ENCODE measurements at places on chromosomes 6 and 20. TPM values are rescaled to one million over a fixed set of nuclear protein-coding genes. Genes with fewer than 3 reads are reported as not detected.
A peak's percentile ranks its signal among the peaks of the same experiment; 100 is the strongest.

GRCh38 chr6:40492187-40492586 lies 95.0 kb downstream of the LRFN2 start:
- no peak for DNase-seq

The KCNQ5 gene
- not detected for total RNA-seq

The BACH2 gene
- total RNA-seq, result 8.4 TPM

The MUC21 gene
- not detected for total RNA-seq

DNA sequence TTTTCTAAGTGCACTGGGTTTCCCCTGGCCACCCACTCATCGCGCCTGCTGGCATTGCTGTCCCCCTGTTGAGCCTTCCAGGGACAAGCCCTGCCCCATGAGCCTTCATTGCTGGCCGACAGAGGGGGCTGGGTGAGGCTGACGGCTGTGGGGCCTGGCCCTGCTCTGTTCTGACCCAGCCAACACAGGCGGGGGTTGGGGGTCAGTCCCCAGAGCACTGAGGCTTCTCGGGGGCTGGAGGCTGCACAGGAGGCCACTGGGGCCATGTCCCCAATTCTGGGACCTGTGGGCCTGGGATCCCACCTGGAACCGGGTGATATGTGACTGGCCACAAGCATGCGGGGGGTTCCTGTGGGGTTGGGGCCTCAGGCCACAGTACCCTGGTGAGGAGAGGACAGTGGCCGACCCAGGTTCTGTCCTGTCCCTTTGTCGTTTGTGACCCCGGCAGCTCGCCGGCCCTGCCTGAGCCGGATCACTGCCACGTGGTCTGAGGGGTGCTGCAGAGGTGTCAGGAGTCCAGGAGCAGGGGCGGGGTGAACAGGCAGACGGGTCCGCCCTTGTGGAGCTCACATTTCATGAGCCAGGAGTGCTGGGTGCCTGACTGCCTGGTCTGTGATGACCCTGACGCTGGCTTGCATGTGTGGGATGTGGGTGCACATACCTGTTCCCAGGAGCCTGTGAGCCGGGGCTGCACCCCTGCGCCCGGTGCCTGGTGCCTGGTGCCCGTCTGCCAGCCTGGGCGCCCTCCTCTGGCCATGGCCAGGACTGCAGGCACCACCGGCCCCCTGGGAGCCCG lies 2.1 kb upstream of the COL20A1 start:
- no peak for DNase-seq

DNA sequence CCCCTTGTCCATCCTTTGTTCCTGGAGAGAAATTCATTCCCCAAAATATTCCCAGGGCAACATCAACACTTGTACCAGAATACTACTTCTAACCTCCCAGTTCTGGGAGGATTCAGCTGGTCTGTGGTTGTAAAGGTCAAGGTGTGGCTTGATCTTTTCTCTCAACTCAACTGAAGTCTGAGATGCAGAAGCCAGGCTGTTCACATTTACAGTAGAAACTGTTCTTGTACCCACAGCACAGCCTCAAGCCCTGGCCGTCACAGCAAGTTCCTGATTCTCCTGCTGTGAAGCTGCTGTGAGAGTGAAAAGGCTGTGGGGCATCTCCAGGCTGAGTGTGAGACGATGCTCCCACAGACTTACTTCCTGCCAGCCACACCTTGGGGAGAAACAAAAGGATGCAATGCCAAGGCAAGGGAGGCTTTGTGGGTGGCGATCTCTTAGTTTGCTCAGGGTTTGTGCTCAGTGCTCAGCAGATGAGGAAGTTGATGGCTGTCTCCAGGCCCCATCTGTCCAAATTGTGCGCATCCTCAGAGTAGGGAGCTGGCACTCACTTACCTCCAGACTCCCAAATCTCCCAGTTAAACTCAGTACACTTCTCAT lies 143.9 kb upstream of the FOXA2 start:
- no peak for DNase-seq

The GRM1 gene
- 8.5 TPM for total RNA-seq

- DNase-seq, result no peak
These were observed 365.2 kb downstream of the SYNE1 start for GRCh38 chr6:152271776-152272464.

DNA sequence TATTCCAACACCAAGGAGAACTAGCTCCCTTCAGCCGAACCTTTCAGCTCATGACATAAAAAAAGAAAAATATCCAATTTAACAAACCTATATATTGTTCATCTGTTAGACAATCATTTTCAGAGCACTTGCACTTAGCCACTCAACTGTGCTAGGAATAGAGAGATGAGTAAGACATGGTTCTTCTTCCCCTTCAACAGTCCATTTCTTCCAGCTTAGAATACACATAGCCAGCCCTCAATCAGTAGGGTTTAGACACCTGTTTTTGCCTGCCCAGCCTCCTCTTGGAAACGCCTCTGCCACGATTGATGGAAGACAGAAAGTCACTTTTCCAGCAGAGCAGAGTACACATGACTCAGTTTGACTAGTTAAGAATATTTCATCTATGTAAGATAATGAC lies 21.8 kb downstream of the ADNP start:
- DNase-seq, result no peak

GRCh38 chr6:38955861-38956260 lies 92.7 kb upstream of the GLP1R start:
- DNase-seq, result no peak

- no peak for DNase-seq
These were observed 10.2 kb upstream of the CST5 start for GRCh38 chr20:23889775-23890187.

The SDC4 gene
- 100 TPM for total RNA-seq

DNA sequence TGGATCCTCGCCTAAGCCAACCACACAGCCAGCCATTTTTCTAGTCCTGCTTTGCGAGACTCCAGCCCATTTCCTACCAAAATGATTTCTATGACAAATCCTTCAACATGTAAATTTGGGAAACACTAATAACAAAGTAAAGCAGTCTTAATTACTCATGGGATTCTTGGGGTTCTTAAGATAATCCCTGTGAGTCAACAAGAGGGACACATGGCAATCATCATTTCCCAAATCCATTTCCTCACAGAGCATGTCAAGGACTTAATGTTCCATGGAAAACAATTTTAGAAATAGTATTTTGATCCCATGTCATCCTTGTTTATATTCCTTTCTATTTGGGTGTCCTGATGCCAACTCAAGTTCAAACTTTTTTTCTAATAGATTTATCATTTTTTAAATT lies 322.7 kb upstream of the NOX3 start:
- DNase-seq, result no peak

DNA sequence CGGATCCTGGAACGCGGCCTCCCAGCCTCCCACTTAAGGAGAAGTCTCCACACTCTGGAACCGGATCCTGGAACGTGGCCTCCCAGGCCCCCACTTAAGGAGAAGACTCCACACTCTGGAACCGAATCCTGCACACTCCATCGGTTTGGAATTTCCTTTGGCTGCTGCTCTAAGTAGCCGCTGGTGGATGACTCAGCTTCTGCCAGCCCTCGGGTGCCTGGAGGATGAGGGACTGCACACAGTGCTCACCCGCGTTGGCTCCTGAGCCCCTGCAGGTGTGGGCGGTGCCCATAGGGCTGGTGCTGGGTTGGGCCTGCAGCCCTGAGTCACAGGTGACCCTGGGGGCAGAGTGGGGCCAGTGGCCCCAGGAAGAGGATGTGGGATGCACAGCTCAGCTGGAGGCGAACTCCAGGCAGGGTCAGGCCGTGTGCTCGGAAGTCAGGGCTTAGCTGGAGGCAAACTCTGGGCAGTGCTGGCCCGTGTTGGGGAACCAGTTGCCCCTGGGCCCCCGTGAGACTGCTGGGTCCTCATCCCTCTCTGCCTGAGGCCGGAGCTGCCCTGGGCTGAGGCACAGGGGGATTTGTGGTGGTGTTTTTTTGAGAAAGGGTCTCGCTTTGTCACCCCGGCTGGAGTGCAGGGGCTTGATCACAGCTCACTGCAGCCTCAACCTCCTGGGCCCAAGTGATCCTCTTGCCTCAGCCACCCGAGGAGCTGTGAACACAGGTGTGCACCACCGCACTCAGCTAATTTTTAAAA lies 13.9 kb upstream of the TNFRSF6B start:
- DNase-seq, result peak; percentile 85
